ENCODE measurements at places on chromosomes 4 and X. TPM values are rescaled to one million over a fixed set of nuclear protein-coding genes. Genes with fewer than 3 reads are reported as not detected.

- DNase-seq, result peak; percentile 71
Measured at GRCh38 chrX:46665232-46666152, 91.9 kb downstream of the CHST7 start.

Gene KIT
- total RNA-seq, result not detected

Gene VCX3B
- total RNA-seq, result not detected

Gene DTHD1
- total RNA-seq, result not detected

- no peak for DNase-seq
Measured at GRCh38 chr4:5114950-5115349, 63.7 kb downstream of the STK32B start.

Gene COL25A1
- total RNA-seq, result not detected

DNA sequence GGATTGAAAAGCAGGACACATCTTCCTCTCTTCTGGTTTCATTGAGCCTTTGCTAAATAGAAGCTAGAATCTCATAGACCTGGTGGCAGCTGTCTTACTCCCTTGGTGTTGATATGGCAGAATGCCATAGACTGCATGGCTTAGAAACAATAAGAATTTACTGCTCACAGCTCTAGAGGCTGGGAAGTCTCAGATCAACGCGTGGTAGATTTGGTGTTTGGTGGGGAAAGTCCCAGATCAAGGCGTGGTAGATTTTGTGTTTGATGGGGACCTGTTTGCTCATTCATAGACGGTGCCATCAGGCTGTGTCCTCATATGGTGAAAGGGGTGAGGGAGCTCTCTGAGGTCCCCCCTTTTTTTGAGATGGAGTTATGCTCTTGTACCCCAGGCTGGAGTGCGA is 57.6 kb upstream of the PPP2R3B start:
- DNase-seq, result no peak

- DNase-seq, result no peak
Measured at GRCh38 chr4:87855559-87855958, 22.8 kb downstream of the MEPE start.

- DNase-seq, result peak; percentile 86
Measured at GRCh38 chr4:147772459-147772969, 40.6 kb downstream of the ARHGAP10 start.

Gene CEP135
- 5.3 TPM for total RNA-seq

DNA sequence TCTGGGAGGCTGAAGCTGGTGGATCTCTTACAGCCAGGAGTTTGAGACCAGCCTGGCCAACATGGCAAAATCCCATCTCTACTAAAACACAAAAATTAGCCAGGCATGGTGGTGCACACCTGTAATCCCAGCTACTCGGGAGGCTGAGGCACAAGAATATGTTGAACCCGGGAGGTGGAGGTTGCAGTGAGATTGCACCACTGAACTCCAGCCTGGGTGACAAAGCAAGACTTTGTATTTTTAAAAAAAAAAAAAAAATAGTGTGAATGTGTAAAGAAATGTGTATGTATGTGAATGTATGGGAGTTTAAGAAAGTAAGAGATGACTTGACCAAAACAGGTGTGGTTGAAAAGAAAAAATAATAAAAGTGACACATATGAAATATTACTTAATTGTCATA is 167.7 kb upstream of the TEX13C start:
- DNase-seq, result no peak

Gene SPANXB1
- total RNA-seq, result not detected

Gene NSG1
- 17.5 TPM for total RNA-seq

DNA sequence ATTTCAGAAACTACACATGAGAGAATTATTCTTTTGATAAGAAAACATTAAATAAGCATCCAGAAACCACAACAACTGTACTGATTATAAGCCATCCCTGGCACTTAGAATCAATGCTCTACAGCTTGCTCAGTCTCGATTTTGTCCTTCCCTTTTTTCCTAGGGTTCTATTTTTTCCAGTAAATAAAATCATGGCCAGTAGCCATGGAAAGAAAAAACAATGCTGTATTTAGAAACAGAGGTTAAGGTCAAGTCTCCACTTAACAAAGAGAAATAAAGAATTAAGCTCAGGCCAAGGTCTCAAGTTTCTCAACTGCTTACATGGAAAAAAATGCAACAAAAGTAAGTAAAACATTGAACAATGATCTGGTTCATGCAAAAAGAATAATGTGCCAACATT is 38.7 kb upstream of the GRID2 start:
- no peak for DNase-seq

- DNase-seq, result peak; percentile 11
Measured at GRCh38 chrX:13791559-13791958, 25.3 kb downstream of the GPM6B start.

DNA sequence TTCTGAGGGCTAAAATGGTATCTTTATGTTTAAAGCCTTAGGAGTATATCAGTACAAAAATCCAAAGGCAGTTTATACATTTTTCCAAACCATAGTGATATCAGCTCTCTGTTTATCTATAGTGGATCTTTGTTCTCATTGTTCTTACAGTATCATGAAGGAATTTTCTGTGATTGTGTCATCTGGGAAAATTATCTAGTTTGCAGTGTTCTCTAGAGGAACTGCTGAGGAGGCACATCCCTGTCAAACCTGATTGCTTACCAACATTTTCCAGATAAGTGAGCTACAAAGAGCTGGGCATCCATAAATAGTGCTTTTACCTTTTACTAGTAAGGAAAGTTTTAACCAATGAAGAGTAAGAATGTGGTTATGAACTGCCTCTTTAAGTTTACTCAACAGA is 44.9 kb upstream of the SLC25A31 start:
- DNase-seq, result peak; percentile 74

DNA sequence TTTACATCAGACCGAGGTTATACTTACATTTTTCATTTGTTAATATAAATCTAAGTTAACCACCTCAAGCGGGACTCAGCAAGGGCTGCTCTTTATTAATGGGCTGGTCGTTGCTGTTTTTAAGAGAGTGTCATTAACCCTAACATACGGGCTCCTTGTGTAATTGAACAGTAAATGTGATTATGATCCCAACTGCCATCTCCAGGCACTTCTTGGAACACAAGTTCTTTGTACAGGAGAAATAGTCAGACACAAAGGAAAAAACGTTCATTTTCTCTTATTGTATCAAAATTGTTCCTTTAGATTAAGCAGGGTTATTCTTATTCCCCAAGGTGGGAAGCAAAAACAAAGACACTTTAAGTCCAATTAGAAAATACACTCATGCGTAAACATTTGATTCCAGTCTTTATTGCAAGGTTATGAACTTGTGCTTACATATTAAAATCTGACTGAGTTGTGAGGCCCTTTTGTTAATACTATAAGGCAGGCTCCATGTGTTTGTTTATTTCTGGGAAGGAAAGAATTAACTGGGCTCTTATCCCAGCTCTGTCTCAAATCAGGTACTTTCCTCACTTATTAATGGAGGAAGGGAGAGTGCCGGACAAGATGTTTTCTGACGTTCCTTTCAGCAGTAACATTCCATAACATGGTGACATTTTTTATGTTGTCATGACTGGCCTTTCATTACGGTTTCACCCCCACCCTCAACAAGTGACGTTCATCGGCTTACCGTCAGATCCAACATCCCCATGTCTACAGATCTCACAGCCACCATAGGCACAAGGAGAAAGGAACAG is 95.9 kb downstream of the RASL11B start:
- DNase-seq, result no peak

DNA sequence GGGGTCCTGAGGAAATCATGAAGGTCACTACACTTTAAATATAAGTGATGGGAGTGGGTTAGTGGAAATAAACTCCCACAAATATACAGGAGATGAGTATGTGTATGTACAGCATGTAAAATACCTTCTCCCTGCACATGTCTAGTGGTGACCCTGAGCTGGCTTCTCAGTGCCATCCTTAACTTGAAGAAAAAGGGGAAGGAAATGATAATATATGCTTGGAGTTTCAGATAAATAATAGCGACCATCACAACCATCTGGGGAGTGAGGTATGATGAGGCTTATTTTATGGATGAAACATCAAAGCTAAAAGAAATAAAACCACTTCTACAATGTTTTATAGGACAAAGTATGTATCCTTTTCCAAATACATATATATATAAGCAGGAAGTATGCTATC is 41.0 kb upstream of the SORBS2 start:
- DNase-seq, result no peak

Gene USP17L10
- not detected for total RNA-seq

DNA sequence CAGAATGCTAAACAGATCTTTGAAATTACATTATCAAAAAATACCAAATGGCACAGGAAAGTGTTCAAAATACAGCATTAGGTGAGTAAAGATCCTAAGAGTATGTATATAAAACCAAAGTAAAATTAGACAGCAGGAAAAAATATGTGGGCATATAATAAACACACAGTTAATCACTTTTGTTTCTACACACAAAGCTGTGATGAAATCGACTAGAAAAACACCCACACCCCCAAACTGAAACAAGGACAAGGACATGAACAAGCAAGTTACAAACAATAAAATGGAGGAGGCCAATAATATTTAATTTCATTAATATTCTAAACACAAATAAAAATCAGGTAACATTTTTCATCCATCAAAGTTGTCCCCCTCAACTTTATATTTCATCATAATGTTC is 143.2 kb downstream of the FRYL start:
- DNase-seq, result no peak

Gene BCORL1
- total RNA-seq, result 2.2 TPM

GRCh38 chr4:111542056-111542455 is 603.2 kb upstream of the FAM241A start:
- no peak for DNase-seq

Gene TEC
- total RNA-seq, result 0.33 TPM

Gene ELF4
- 26.3 TPM for total RNA-seq

Gene NPY2R
- not detected for total RNA-seq

Gene NWD2
- total RNA-seq, result not detected

- peak; percentile 71 for DNase-seq
Measured at GRCh38 chr4:28232376-28232775, 1371.7 kb downstream of the STIM2 start.

Gene TXK
- not detected for total RNA-seq

Gene ELOVL6
- total RNA-seq, result 24.9 TPM

- no peak for DNase-seq
Measured at GRCh38 chr4:69360271-69360670, 80.0 kb downstream of the UGT2B28 start.

DNA sequence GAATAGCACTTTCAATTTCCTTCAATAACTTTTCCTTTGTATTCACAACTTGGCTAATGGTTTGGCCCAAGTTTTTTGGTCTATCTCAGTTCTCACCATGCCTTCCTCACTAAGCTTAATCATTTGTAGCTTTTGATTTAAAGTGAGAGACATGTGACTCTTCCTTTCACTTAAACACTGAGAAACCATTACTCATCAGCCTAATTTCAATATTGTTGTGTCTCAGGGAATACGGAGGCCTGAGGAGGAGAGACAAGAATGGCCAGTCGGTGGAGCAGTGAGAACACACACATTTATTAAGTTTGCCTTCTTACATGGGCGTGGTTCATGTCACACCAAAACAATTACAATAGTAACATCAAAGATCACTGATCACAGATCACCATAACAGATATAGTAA is 56.7 kb downstream of the TSPAN5 start:
- DNase-seq, result peak; percentile 71

- peak; percentile 78 for DNase-seq
Measured at GRCh38 chr4:118865091-118865708, 23.5 kb upstream of the SYNPO2 start.

DNA sequence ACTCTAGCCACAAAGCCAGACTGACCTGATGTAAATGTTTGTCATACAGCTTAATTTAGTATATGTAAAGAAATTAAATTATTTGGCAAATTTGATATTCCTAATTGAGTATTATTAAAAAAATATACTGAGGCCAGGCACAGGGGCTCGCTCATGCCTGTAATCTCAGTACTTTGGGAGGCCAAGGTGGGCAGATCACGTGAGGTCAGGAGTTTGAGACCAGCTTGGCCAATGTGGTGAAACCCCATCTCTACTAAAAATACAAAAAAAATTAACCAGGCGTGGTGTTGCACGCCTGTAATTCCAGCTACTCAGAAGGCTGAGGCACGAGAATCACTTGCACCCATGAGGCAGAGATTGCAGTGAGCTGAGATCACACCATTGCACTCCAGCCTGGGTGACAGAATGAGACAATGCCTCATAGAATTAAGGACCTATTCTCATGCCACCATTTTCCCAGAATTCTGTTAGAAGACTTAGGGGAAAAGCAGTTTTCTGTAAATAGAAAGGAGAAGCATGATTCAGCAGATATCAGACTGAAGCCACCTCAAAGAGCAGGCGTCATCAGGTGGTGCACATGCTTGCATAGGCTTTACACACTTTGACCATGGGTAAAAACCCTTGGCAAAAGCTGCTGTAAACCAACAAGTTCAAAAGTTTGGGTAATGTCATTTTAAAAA is 6.1 kb downstream of the UBQLN2 start:
- no peak for DNase-seq

Gene RAB9B
- 4.5 TPM for total RNA-seq

Gene FGA
- not detected for total RNA-seq

Gene CD38
- total RNA-seq, result not detected

Gene ATP1B4
- total RNA-seq, result not detected

- DNase-seq, result no peak
Measured at GRCh38 chr4:33037464-33037863, 2317.3 kb downstream of the PCDH7 start.

Gene PNCK
- 1.5 TPM for total RNA-seq

- DNase-seq, result no peak
Measured at GRCh38 chr4:79455216-79455615, 47.2 kb upstream of the GK2 start.

- no peak for DNase-seq
Measured at GRCh38 chr4:139540161-139540560, 15.9 kb downstream of the SETD7 start.

DNA sequence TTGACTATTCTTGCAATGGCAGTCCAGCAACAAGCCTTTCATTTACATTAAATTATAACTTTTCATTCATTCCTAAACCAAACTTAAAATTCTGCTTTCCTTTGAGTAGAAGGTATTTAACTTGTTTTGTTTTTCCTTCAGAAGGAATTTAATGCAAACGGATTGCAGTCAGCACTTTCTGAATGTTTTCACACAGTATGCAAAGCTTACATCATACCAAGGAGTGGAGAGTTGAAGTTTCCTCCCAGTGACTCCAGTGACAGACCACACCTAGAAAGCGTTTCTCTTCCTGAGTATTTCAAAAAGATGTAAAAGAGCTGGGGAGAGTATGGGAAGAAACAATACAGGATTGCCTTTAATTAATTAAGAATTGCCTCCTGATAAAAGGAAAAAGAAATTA is 8.1 kb downstream of the EPGN start:
- DNase-seq, result no peak

Gene CYSLTR1
- total RNA-seq, result not detected

All from mammary epithelial cell (primary cell).